ENCODE measurements at places on chromosomes 5 and 9.

DNA sequence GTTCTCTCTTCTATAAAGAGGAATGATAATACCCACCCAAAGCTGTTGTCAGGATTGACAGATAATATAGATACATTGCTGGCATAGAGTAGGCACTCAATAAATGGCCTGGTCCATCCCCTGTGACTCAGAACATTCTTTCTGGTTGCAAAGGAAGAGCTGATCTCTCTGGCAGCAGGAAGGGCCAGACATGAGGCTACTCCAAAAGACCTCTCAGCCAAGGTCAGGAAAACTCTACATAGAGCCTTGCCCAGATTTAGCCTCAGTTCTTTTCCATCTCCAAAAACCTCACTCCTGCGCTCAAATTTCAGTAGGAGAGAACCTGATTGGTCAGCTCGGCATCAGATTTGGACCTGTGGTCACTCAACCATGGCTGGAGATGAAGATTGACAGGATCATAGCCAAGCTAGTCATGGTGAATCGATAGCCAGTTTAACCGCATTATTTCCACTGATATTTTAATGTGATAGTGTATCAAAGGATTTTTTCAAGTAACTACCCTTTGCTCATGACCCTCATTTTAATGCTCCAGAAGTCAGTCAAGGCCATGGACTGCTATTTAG, 319.6 kb downstream of the DRD1 start:
- DNase-seq, result no peak

DNA sequence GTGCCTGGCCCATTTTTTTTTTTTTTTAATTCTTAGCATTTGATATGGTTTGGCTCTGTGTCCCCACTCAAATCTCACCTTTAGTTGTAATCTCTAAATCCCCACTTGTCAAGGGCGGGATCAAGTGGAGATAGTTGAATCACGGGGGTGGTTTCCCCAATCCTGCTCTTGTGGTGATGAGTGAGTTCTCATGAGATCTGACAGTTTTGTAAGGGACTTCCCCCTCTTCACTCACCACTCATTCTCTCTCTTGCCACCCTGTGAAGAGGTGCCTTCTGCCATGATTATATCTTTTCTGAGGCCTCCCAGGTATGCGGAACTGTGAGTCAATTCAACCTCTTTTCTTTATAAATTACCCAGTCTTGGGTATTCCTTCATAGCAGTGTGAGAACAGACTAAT, 27.2 kb downstream of the NDUFAF2 start:
- no peak for DNase-seq

DNA sequence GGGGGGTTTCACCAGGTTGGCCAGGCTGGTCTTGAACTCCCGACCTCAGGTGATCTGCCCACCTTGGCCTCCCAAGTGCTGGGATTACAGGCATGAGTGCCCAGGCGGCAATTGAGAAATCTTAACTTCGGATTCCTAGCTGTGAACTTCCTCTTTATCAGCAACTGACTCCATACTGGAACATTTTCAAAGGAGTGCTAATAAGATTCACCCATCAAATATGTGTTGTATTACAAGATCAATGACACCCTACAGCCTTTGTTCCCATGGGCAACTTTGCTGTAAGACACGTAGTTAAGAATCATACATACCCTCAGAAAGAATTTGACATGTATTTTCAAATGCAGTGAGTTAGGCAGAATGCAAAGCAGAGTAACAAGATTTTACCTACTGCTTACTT, 23.1 kb upstream of the ACOT12 start:
- no peak for DNase-seq

DNA sequence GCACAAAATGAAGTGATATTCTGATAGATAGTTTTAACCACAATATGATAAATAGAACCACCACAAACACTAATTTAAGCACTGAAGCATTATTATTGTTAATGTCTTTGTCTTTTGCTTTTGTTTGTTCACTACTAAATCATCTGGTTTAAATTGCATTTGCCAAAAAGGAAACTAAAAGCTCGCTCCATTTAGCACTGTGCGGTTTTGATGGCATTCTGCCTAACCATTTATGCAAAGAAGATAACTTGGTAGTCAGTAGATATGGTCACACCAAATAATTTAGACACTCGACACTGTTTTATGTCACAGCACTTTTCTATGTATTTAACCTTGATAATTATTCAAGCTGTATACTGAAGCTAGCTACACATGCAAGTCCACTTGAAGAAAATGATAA, 849.8 kb upstream of the CDH6 start:
- DNase-seq, result no peak

- DNase-seq, result no peak
Observed at GRCh38 chr9:92642564-92642963, 27.4 kb downstream of the IPPK start.

All from amniotic stem cell (primary cell).